ENCODE measurements at places on chromosomes 1 and 21. TPM values are rescaled to one million over a fixed set of nuclear protein-coding genes. Genes with fewer than 3 reads are reported as not detected.

The OR2L5 gene
- 3.1 TPM for total RNA-seq

The PARK7 gene
- 113 TPM for total RNA-seq

The MAP3K21 gene
- total RNA-seq = 6.6 TPM

The FCGR3B gene
- total RNA-seq = 0.63 TPM

The FNBP1L gene
- 381 TPM for total RNA-seq
